ENCODE measurements at places on chromosomes 6 and 20.

DNA sequence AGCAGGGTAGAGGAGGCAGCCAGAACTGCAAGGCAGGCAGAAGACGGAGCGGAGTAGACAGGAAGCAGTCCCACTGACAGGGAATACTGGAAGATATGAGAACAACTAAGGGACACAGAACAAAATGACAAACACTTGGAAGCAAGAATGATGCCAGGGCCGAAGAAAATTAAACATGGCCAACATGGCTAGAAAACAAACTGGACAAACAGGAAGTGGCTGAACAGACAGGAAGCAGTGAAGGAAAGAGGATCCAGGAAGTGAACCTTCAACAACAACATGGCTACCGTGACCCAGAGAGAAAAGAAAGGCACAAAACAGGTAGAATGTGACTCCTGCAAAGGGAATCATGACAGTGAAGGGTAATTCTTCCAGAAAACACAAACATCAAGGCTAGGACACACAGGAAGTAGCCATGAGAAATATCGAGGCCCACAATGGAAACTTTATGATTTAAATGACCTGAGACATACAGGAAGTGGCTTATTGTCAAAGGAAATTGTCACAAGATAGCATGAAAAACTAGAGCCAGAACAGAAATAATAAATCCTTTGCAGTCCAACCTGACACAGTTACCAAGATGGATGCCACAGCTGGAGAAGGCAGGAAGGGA, 9.1 kb downstream of the COL11A2 start:
- DNase-seq = no peak

DNA sequence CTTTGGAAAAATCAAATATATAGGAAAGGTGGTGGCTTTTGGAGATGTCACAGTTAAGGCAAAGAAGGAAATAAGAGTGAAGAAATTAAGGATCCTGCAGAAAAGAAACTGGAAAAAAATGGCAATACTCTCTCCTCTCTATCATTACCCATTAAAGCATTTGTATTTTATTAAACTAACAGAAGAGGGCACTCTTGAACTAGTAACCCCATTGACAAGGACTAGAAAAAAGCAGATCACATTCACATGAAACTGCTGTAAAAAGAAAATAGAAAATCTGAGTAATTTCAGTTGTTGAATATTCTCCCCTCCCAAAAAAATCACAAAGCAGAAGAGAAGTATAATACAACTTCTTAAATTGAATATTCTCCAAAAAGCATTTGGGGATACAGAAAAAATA, 104.1 kb upstream of the SLC35B3 start:
- DNase-seq = no peak

DNA sequence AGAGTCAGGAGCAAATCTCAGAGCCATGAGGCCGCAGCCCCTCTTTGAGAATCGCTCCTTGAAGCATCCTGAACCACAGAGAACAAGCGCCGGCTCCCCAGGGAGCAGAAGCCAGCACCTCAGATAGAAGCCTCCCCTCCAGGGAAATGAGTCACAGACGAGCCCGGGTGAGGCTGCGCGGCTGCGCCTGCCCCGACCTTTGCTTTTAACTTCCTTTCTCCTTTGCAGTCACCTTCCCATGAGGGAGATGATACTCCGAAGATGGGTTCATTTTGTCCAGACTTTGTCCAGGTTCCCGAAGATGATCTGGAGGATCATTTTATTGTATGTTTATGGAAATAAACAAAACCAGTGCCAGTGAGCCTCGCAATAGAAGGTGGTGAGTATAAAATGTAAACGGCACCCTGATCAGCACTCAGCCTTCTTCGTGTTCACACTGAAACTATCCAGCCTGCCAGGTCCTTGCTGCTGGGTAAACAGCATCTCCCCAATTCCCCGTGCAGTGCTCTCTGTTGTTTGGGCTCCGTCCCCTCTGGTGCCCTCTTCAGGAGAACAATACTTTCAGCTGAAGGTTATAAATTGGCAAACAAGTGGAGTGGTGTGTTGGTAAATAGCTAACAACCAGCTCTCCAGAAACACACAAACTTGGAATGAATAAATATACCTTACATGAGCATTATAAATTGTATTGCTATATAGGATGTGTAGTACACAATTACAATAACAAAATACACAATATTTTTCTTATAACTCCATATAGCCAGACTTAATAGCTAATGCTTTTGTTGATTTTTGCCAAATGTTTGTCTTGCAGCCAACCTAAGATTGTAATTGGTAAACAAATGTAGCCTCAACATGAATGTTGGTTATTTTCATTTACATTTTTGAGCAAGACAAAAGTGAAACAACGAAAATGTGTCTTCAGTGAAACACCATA, 41.4 kb upstream of the TMEM181 start:
- DNase-seq = peak; percentile 53

DNA sequence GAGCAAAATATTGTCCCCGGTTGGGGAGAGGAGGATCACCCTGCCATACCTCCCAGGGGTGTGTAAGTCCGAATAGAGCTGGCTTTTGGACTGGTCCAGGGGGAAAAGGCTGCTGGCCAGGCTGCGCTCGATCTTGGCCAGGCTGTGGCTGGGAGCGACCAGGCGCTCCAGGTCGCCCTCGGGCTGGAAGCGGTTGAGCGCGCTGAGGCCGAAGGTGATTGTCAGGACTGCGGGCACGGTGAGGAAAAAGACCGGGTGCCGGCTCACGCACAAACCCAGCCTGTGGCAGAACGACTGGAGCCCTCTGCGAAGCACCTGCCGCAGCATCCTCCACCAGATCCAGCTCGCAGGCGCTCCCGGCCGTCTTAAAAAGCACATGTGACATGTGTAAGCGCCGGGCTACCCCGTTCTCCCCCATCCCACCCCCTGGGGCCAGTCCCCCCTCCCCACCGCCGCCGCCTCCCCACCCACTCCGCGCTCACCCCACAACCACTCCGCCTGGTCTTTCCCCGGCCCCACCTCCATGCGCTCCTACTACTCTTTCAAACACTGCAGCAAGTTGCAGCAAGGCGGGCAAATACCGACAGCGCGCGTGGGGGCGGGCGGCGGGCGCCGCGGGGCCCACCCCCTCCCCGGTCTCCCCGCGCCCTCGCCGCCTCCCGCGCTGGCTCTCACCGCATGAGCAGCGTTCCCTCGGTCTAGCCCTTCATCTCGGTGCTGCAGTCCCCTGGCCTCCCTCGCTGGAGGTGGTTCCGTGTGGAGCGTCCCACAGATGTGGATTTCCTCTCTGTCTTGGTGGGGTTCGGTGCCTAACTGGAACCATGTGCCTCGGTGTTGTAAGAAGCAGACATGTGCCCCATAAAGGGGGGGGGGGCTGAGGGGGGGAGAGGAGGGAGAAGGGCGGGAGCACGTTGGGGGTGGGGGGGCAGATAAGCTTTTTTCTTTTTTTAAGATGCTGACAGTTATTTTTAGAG, 42.4 kb downstream of the PTCHD4 start:
- no peak for DNase-seq

GRCh38 chr20:61997891-61998290, 67.8 kb downstream of the TAF4 start:
- DNase-seq = no peak

GRCh38 chr20:57801581-57801980, 91.8 kb upstream of the PMEPA1 start:
- no peak for DNase-seq

DNA sequence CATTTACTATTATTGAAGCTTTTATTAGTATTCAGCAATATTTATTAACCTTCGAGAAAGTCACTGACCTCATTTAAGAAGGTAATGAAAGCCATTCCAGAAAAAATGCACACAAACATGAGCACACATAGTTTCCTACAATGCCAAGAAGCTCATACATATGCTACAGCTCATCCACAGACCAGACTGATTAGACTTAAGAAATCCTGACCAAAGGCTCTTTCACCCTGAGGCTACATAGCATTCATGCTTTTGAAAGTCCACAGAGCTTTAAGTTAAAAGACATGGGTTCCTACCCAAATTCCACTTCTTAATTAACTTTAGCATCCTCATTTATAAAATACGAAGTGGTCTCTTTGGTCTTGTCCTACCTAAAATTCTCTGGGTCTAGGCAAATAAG, 430.4 kb downstream of the TBC1D32 start:
- no peak for DNase-seq

- DNase-seq = no peak
Observed at GRCh38 chr6:77837034-77837784, 184.4 kb downstream of the MEI4 start.

DNA sequence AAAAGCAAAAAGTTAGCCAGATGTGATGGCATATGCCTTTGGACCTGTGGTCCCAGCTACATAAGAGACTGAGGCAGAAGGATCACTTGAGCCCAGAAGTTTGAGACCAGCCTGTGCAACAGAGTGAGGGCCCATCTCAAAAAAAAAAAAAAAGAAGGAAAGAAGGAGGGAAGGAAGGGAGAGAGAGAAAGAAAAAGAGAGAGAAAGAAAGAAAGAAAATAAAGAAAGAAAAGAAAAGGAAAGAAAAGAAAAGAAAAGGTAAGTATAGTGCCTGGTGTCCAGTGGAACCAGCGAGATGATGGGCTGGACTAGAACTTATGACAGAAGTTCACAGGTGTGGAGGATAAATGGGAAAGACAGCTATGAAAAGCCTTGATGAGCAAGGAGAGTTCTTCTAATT, 100.9 kb downstream of the QRSL1 start:
- DNase-seq = no peak

GRCh38 chr20:33812908-33813462, 1.8 kb downstream of the CHMP4B start:
- DNase-seq = no peak

DNA sequence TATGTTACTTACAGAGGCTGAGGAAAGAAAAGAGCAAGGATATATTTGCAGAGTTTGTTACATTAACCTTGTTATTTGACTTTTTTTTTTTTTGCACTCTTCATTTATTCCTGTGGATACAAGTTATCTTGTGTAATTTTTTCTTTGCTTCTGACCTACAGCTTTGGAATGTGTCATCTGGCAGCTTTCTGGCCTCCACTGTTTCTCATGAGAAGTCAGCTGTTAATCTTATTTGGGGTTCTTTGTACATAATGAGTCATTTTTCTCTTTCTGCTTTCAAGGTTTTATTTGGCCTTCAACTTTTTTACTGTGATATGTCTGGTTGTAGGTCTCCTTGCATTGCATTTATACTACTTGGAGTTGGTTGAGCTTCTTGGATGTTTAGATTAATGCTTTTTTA, 333.4 kb downstream of the SMOC2 start:
- DNase-seq = no peak

- no peak for DNase-seq
Observed at GRCh38 chr20:50467718-50468356, 42.3 kb upstream of the PTPN1 start.

DNA sequence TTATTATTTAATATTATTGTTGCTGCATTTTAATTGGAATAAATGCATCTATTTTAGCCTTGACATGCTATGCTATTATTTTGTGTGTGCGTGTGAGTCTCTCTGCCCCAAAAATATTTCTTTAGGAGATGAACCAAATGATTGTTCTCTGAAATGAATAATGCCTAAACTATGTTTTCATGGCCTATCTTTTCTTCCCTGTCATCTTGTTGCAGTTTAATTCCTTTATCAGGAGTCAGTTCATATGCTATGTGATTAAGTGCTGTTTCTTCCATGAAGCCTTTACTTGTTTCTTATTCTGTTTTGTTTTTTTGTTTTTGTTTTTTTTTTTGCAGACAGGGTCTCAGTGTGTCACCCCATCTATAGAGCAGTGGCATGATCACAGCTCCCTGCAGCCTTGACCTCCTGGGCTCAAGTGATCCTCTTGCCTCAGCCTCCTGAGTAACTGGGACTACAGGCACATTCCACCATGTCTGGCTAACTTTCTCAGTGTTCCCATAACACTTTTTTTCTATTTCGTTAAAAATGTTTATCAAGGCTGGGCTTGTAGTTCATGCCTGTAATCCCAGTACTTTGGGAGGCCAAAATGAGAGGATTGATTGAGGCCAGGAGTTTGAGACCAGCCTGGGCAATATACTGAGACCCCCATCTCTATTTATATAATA, 25.7 kb downstream of the TPX2 start:
- DNase-seq = no peak

- DNase-seq = no peak
Observed at GRCh38 chr6:34829137-34829536, 37.3 kb downstream of the BLTP3A start.

Measured in activated naive CD8-positive, alpha-beta T cell treated with anti-CD3 and anti-CD28 coated beads, Interleukin-2, amount 10 ng/mL, durations not matched to agents 7 days and 5 days (primary cell).